Neural cell (in vitro differentiated cells): ENCODE measurements at places on chromosomes 16 and 17. TPM values are rescaled to one million over a fixed set of nuclear protein-coding genes. Genes with fewer than 3 reads are reported as not detected.

Gene ANKRD11
- 32.5 and 53.7 TPM in 2 replicates for polyA plus RNA-seq

Gene CDK3
- polyA plus RNA-seq = 29.2 and 42.8 TPM in 2 replicates

Gene IGF2BP1
- polyA plus RNA-seq = 13.0 and 13.9 TPM in 2 replicates

Gene DPEP1
- polyA plus RNA-seq = 0.33 and 0.96 TPM in 2 replicates

Gene SLC16A13
- 0.90 TPM in 1 of 2 replicates, not detected in the other for polyA plus RNA-seq

Gene KRT222
- polyA plus RNA-seq = 13.6 and 15.1 TPM in 2 replicates

Gene GJC1
- polyA plus RNA-seq = 8.0 and 9.0 TPM in 2 replicates

Gene SGCA
- polyA plus RNA-seq = 0.43 TPM in 1 of 2 replicates, not detected in the other

Gene NTN3
- 1.2 and 2.4 TPM in 2 replicates for polyA plus RNA-seq

Gene ZNF469
- not detected in 2 replicates for polyA plus RNA-seq

Gene PABPN1L
- 0.20 and 0.48 TPM in 2 replicates for polyA plus RNA-seq

Gene RNF167
- 52.5 and 64.1 TPM in 2 replicates for polyA plus RNA-seq

Gene TK1
- polyA plus RNA-seq = 1.1 TPM in 1 of 2 replicates, not detected in the other

Gene NPIPA5
- polyA plus RNA-seq = 1.5 and 27.2 TPM in 2 replicates

Gene TBC1D3I
- 0.32 and 4.2 TPM in 2 replicates for polyA plus RNA-seq

Gene KCTD13
- 55.0 and 70.7 TPM in 2 replicates for polyA plus RNA-seq

Gene HS3ST3A1
- polyA plus RNA-seq = 0.56 TPM in 1 of 2 replicates, not detected in the other

Gene GP1BA
- not detected in 2 replicates for polyA plus RNA-seq

Gene PALB2
- polyA plus RNA-seq = 6.5 and 7.4 TPM in 2 replicates

Gene HASPIN
- 0.22 and 0.32 TPM in 2 replicates for polyA plus RNA-seq

Gene TMEM11
- polyA plus RNA-seq = 22.9 and 24.6 TPM in 2 replicates

Gene COX10
- polyA plus RNA-seq = 7.2 and 15.9 TPM in 2 replicates

Gene RDM1
- not detected in 2 replicates for polyA plus RNA-seq

Gene UTP4
- polyA plus RNA-seq = 18.5 and 23.6 TPM in 2 replicates

Gene SYT17
- 3.0 and 5.5 TPM in 2 replicates for polyA plus RNA-seq

Gene PLD2
- polyA plus RNA-seq = 2.0 and 3.9 TPM in 2 replicates

Gene C16orf46
- 8.7 TPM in 2 replicates for polyA plus RNA-seq

Gene CCP110
- 38.4 and 40.3 TPM in 2 replicates for polyA plus RNA-seq

Gene RUNDC3A
- polyA plus RNA-seq = 279 and 326 TPM in 2 replicates

Gene TNFSF13
- polyA plus RNA-seq = 0.15 TPM in 1 of 2 replicates, not detected in the other

Gene ATP1B2
- 3.2 and 4.2 TPM in 2 replicates for polyA plus RNA-seq

Gene KRTAP9-4
- polyA plus RNA-seq = not detected in 2 replicates

Gene HOXB7
- polyA plus RNA-seq = not detected in 2 replicates

Gene KRT14
- not detected in 2 replicates for polyA plus RNA-seq

Gene GFAP
- polyA plus RNA-seq = not detected in 2 replicates

Gene ZNF821
- 128 and 148 TPM in 2 replicates for polyA plus RNA-seq

Gene PROCA1
- polyA plus RNA-seq = 18.8 and 20.7 TPM in 2 replicates

Gene CDRT15L2
- not detected in 2 replicates for polyA plus RNA-seq

Gene OR4D1
- polyA plus RNA-seq = not detected in 2 replicates

Gene ICAM2
- not detected in 2 replicates for polyA plus RNA-seq

Gene CHD9NB
- 0.16 and 0.17 TPM in 2 replicates for polyA plus RNA-seq

Gene CD68
- polyA plus RNA-seq = not detected in 2 replicates

Gene OSGIN1
- polyA plus RNA-seq = 2.1 TPM in 1 of 2 replicates, not detected in the other

Gene DOK4
- 214 and 250 TPM in 2 replicates for polyA plus RNA-seq

Gene MRC2
- 0.36 and 0.76 TPM in 2 replicates for polyA plus RNA-seq

Gene KCNJ18
- polyA plus RNA-seq = not detected in 2 replicates

Gene KRT32
- not detected in 2 replicates for polyA plus RNA-seq

Gene GRIN2A
- polyA plus RNA-seq = 0.11 and 0.14 TPM in 2 replicates

Gene SLC39A11
- 7.4 and 8.0 TPM in 2 replicates for polyA plus RNA-seq

Gene ABCC3
- polyA plus RNA-seq = 0.08 TPM in 1 of 2 replicates, not detected in the other

Gene CES5A
- 0.27 and 0.62 TPM in 2 replicates for polyA plus RNA-seq

Gene INCA1
- polyA plus RNA-seq = 0.38 TPM in 1 of 2 replicates, not detected in the other
